ENCODE measurements at places on chromosomes 7 and 10. TPM values are rescaled to one million over a fixed set of nuclear protein-coding genes. Genes with fewer than 3 reads are reported as not detected.

- no peak for DNase-seq
Observed at GRCh38 chr7:82602066-82602465, 158.5 kb upstream of the CACNA2D1 start.

DNA sequence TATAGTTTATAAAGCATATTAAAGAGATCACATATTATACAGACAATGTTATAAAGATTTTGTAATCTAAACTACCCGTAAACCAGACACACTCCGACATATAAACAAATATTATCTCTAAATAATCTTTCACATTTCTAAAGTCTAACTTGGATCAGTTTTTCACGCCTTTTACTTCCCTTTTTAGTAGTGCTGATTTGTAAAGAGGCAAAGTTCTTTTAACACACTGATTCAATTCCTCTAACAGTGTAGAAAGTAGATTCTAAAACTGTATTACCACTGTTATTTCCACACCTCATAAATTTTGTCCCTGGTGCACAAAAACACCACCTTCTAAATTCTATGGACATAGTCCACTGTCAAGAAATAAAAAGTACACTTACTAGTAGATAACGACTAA lies 230.9 kb downstream of the DOCK4 start:
- no peak for DNase-seq

STRIP2 gene
- 10.1 TPM for total RNA-seq

FBXL13 gene
- total RNA-seq, result 1.3 TPM

PPA1 gene
- total RNA-seq, result 280 TPM

ZPBP gene
- total RNA-seq, result not detected

All from Calu3 (cell line).